HAP-1 (cell line): ENCODE measurements at places on chromosomes 11 and 22.

DNA sequence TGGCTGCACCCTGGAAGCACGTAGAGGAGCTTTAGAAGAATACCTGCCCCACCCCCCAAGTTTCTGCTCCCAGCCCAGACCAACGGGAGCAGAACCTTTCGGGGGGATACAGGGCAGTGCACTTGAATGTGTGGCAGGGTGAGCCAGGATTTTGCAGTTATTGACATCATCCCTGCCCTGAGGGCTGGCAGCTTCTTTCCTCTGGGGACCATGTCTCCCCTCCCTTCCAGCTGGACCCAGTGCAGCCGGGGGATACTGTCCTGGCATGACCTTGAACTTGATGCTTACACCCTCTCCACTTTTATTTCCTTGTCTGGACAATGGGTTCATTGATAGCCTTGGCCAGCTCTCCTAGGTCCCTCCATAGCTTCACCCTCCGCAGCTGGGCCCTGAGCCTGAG, 4.1 kb upstream of the CABP7 start:
- DNase-seq = no peak

- DNase-seq = no peak
These were observed 14.3 kb upstream of the EED start for GRCh38 chr11:86230179-86230804.

DNA sequence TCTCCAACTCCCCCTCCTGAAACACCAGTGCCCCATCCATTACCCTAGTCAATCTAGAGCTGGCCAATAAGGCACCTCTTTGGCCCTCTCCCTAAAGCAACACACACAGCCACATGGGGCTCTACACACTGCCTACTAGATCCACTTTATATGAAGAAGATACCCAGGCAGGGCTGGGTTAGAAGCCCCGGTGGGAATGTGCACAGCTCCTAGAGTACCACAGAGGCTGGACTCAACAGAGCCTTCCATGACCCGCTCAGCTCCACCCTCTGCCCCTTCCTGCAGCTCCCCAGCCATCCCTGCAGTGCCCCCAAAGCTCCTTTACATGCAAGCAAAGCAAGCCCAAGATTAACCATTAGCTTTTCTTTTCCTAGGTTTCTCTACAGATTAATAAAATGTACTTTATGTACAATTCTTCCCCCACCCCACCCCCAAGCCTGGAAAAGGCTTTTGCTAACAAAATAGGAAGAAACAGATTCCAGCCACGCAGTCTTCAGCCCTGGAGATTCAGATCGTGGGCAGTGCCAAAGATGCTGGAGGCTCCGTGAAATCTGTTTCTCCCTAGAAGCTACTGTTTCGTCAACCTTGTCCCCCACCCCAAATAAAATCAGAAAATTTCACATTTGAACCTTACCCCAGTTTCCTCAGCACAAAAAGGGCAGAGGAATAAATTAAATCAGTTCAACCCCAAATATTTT, 51.8 kb downstream of the IGSF9B start:
- no peak for DNase-seq

- DNase-seq = no peak
These were observed 18.8 kb downstream of the RASD2 start for GRCh38 chr22:35559354-35560005.

GRCh38 chr22:49763696-49764095, 64.0 kb downstream of the BRD1 start:
- no peak for DNase-seq

GRCh38 chr11:69414773-69415187, 66.7 kb upstream of the LINC01488 start:
- DNase-seq = no peak

- DNase-seq = no peak
These were observed 143.2 kb downstream of the OPCML start for GRCh38 chr11:133388975-133389568.

- no peak for DNase-seq
These were observed 99.8 kb downstream of the CTTN start for GRCh38 chr11:70498171-70498571.

- peak; percentile 47 for DNase-seq
These were observed 4.2 kb downstream of the GRAMD1B start for GRCh38 chr11:123434262-123434661.

DNA sequence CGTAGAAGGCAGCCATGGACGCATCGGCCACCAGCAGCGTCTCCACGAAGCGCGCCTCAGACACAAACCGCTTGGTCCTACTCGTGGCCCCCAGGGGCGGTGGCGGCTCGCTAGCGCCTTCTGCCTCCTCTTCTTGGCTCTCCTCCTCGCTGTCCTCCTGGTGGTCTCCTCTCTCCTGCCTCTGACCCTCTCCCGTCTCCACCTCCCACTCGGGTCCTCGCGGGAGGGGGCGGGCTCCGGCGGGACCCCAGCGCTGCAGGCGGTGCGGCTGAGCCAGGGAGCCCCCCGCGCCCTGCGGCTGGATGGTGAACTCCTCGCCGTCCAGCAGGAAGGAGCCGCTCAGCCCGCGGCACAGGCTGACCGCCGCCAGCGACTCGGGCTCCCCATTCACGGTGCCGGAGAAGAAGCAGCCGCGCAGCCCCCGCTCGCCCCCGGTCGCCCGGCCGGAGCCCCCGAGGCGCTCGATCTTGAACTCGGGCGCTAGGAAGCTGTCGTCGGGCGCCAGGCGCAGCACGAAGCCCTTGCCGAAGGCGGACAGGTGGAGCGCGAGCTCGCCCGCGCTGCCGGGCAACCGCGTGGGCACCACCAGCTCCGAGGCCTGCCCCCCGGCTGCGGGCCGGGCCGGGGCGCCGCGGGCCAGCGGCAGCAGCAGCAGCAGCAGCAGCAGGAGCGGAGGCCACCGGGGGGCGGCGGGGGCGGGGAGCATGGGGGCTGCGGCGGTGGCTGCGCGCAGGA, 661 bp downstream of the ADAMTS8 start:
- DNase-seq = peak; percentile 17

GRCh38 chr11:30023074-30023473, 6.2 kb upstream of the KCNA4 start:
- no peak for DNase-seq

DNA sequence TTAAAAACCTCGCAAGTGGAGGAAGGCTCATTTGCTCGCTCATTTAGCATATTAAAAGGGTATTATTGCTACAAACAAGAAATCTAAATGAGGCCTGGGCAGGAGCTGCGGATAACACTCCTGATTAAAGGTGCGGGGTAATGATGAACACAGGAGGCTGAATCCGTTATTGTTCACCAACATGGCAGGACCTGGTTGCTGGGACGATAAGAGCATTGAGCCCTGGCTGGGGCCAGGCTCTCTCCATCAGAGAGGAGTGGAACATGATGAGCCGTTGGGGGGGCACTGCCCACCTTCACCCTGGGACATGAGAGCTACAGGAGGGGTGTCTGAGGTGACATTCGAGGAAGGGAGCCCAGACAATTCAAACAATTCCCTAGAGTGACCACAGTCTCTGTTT, 211.7 kb downstream of the NXPE2 start:
- no peak for DNase-seq

DNA sequence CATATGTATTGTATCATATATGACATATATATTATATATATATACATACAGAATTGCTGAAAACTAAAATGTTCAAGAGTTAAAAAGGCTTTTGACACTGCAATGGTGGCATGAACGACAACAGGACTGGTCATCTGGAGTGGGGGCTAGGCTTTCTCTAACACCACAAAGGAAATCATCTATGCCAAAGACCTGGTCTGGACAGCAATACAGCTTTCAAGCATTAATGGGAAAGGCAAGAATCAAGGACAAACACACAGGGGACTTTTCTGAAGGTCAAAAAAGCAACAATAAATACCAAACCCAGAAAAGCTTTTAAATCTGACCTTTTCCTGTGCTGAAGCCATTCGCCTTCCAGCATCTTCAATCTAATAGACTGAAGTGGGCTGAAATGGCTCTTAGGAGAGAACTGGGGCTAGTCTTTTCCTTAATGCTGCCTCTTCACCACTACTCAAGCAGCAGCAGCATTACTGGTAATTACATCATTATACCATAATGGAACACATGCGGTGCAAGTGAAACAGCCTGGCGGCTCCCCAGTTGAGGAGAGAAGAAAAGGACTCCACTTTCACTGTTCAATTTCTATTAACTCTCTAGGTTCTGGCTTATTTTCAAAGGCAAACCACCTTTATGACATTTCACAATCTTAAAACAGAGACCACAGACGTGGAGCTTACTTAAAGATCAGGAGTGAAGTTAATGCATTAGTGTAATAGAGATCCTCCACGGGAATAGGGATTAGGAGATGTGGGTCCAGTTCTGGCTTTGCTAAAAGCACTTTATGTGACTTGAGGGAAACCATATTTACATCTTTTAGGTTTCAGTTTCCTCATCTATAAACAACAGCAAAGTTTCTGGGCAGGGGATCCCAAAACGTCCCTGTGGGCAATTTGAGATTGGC, 63.0 kb downstream of the GAB2 start:
- peak; percentile 39 for DNase-seq

DNA sequence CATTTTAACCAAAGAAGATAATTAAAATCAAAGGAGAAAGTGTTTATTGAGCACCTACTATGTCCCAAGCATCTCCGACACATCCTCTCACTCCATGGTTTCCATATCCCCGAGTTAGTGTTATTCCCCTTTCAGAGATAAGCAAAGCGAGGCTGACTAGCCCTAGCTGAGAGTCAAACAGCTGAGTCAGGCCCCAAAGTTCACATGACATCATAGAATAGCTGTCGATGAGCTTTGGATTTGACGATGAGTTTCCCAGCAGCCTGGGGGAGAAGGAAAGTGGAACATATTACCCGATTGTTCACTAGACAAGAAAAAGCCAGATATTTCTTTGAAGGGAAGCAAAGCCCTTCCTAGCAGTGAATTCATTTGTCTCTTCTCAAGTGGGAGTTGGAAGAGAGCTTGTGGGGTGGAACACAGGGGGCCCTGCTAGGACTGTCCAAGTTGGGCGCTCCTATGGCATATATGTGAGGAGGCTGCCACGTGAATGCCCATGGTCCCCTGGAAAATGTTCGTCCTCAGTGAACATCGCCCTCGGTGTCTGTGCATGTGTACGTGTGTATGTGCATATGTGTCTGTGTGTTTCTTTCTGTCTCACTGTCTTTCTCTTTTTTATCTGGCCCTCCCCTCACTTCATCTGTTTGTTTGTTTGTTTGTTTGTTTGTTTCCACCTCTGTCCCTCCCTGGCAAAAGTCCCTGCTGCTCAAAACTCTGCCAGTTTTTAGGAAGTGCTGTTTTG, 493 bp upstream of the CYTH4 start:
- no peak for DNase-seq

GRCh38 chr11:37203006-37203405, 605.0 kb upstream of the RAG2 start:
- DNase-seq = no peak

DNA sequence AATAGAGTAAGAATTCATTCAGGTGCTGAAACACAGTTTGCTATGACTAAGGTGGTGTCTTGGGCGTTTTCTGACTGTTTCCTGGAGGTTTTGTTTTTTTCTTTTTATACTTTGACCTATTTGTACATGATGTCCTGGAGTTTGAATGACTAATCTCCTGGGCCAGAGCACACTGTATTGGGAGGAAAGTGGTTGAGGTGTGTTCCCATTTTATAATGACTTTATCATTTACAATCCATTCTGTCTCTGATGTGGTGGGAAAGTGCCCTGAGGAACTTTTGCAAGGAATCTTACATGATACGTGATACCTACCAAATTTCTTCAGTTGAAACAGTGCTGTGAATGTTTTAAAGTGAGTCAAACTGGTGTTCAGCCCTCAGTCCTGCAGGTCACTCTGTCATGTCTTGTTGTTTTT, 80.8 kb downstream of the TNRC6B start:
- DNase-seq = no peak

GRCh38 chr11:120089036-120090001, 48.6 kb downstream of the TRIM29 start:
- no peak for DNase-seq

GRCh38 chr22:39936523-39937145, 23.6 kb upstream of the TMA7B start:
- no peak for DNase-seq

DNA sequence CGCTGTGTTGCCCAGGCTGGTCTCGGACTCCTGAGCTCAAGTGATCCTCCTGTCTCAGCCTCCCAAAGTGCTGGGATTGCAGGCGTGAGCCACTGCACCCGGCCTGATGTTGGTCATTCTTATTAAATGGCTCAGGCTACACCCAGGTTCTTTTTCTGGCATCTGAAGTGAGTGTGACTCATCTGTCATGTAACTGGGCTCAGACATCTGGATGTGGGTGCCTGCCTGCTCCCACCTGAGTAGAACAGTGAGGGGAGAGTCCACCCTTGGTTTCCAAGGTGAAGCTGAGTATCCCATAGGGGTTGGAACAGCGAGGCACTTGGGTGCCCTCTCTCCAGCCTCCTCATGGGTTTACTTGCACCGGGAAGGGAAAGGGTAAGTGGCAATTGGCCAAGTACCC, 36.7 kb upstream of the EIF3D start:
- no peak for DNase-seq

GRCh38 chr11:122405547-122406341, 249.8 kb upstream of the UBASH3B start:
- DNase-seq = no peak

- DNase-seq = no peak
These were observed 264.7 kb upstream of the SESN3 start for GRCh38 chr11:95495706-95496105.

DNA sequence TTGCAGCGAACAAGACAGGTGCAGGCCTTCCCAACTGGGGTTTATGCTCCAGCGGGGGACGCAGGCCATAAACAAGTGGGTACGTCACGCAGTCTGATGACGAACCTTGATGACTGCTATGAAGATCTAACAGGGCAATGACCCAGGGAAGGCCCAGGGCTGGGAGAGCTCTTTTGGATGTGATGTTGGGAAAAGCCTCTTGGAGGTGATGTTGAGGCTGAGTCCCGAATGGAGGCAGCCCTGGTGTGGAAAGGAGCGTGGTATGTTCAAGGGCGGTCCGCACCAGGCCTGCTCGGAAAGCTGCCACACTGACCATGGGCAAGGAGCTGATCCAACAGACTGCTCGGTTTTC, 5.8 kb downstream of the FADS2 start:
- no peak for DNase-seq

- DNase-seq = peak; percentile 91
These were observed 170.2 kb downstream of the BRD1 start for GRCh38 chr22:49657275-49657973.

- DNase-seq = peak; percentile 66
These were observed 3.5 kb downstream of the ESAM start for GRCh38 chr11:124758355-124759265.

GRCh38 chr11:57868491-57868890, 106.9 kb downstream of the CTNND1 start:
- DNase-seq = peak; percentile 12

- no peak for DNase-seq
These were observed 35.5 kb downstream of the BBOX1 start for GRCh38 chr11:27076121-27076589.
